Activated naive CD4-positive, alpha-beta T cell treated with anti-CD3 and anti-CD28 coated beads, Interleukin-2, amount 10 ng/mL, durations not matched to agents 7 days and 5 days (primary cell): ENCODE measurements at places on chromosomes 3 and 15.

DNA sequence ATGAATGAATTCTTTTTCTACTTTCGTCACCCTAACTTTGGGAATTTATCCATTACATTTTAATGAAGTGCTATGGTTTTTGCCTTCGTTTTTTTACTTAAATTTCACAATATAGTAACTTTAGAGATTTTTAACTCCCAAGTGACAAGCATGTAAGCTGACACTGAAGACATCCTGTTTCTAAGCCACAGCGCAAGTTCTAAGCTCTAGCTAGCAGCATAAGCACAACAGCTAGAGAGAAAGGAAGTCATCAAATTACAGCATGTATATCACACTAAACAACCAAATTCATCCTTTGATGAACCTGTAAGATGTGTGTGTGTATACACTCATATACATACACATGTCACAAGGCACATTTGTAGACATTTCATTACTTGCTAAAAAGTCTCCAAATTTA lies 119.3 kb downstream of the P3H2 start:
- no peak for DNase-seq

DNA sequence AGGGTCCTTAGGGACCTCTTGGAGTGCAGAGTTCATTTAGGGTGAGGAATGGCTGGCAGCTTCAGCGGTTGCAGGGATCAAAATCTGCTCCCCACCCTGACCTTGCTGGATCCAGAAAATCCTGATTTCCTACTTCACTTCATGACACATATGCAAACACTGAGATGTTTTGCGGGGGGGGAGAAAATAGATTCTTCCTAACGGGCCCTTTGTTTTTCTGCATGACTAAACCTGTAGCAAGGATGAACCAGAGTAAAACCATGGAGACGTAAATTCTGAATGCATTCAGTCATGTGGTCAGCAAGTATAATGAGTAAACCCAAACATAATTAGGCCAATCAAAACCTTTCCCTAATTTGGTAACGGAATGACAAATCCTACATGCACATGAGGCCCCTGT lies 20.0 kb upstream of the RBP1 start:
- DNase-seq = no peak

- DNase-seq = no peak
These were observed 3.6 kb downstream of the FOXP1 start for GRCh38 chr3:71579935-71580406.

DNA sequence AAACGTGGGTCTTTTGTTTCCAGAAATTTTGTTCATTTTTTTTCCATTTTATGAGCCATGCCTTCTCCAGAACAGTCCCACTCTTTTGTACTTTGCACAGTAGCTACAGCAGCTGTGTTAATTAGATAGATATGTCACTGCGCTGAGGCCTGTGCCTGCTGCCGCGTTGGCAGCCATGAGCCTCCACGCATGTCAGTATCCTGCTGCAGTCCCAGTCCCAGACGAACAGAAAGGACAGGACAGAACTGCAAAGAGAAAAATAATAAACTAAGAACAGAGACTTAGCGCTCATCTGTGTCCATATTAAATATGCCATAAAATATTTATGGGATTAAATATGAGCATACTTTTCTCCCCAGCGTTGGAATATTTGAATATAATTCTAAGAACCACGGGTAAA lies 442.4 kb upstream of the RARB start:
- DNase-seq = no peak

DNA sequence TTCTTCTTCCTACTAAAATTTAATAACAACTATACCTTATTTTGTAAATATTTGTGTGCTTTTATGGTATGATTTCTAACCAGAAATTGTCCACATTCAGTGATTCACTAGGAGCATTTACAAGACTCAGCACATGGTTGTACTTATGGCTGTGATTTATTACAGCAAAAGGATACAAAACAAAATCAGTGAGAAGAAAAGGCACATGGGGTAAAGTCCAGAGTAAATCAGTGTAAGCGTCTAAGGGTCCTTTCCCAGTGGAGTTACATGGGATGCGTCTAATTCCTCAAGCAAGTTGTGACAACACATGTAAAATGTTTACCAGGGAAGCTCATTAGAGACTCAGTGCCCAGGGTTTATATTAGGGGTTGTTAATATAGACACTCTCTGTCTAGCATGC lies 31.1 kb downstream of the RNF13 start:
- no peak for DNase-seq

- DNase-seq = no peak
These were observed 35.4 kb downstream of the SV2B start for GRCh38 chr15:91135201-91136130.

- DNase-seq = no peak
These were observed 3.7 kb downstream of the SEMA3G start for GRCh38 chr3:52441091-52441771.

DNA sequence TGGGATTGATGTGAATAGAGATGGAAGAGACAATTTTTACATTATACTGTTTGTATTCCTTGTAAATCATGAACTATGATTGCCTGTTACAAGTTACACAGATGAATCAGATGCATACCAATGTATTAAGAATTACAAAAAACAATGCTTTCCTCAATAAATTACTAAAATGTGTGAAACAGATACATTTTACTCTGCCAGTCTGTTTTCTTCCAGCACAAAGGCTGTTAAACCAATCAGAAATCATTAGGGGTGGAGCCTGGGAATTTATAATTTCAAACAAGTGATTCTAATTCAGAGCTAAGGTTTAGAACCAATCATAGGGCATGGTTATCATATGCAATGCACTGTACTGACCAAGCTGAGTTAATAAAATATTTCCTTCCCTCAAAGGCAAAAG lies 21.8 kb upstream of the ANKRD28 start:
- DNase-seq = no peak

DNA sequence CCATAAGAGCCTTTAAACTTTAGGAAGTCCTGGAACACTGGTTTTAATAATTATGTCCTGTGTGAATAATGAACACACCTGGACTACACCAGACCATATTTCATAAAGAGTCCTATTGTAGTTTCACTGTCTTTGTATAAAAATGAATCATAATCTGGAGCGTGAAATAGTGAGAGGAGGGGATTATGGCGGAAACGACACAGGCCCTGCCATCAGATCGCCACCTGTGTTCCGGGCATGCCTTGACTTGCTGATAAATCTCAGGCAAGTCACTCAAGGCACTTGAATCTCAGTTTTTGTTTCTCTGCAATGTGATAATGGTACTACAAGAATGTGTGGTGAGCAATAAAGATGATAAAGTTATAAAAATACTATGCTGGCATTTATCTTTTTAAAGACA lies 995.5 kb downstream of the MCTP2 start:
- no peak for DNase-seq

GRCh38 chr3:73577704-73578103 lies 47.0 kb downstream of the PDZRN3 start:
- no peak for DNase-seq
